NCI-H1092 (cell line): ENCODE measurements at places on chromosomes 2 and 18.

DNA sequence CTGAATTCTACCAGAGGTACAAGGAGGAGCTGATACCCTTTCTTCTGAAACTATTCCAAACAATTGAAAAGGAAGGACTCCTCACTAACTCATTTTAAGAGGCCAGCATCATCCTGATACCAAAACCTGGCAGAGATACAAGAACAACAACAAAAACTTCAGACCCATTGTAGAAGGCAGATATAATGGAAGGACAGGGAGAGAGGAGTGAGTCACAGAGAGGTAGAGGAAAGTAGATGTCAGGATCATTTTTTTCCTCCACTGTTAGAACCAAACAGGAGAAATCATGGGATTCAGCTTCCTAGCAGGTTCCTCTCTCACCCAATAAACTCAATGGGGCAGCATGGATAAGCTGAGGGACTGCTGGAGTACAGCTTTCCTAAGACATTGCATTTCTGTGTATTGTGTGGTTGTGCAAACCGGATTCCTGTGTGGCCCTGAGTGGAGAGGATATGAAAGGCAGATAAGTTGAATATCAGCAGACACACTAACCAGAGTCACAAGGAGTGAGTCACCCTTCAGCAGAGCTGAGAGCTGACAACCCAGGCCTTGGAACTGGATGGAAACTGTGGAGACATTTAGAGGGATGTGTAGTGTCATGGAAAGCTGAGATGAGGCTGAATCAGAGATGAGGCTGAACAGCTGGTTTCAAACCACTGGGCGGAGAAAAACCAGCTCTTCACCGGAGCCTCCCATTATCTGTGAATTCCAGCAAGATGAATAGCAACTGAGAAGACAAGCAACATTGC, 60.9 kb upstream of the MMADHC start:
- no peak for DNase-seq

- DNase-seq, result no peak
Measured at GRCh38 chr2:11245322-11245721, 90.1 kb downstream of the SLC66A3 start.

- DNase-seq, result no peak
Measured at GRCh38 chr2:54979321-54980044, 70.8 kb downstream of the RTN4 start.

GRCh38 chr2:96970248-96970875, 16.0 kb downstream of the FAM178B start:
- DNase-seq, result no peak

GRCh38 chr2:130327703-130328527, 14.8 kb upstream of the IMP4 start:
- DNase-seq, result no peak
